ENCODE measurements at places on chromosomes 1 and 21.

DNA sequence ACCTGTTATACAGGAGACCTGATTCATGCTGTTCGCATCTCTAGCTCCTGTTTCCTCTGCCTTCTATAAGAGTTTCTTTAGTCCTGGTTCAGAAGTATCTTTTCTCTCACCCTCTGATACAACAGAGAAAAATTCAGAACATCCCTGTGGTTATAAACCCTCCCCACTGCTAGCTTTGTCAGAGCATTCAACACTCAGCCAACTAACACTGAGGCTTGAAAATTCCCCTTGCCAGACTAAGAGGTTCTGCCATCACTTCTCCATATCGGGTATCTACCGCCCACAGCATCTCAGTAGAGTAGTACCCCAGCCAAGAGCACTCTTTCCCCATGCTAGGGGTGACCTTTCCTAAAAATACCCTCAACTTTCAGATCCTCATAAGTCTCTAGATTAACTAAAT is 19.6 kb upstream of the PIK3R3 start:
- no peak for DNase-seq

DNA sequence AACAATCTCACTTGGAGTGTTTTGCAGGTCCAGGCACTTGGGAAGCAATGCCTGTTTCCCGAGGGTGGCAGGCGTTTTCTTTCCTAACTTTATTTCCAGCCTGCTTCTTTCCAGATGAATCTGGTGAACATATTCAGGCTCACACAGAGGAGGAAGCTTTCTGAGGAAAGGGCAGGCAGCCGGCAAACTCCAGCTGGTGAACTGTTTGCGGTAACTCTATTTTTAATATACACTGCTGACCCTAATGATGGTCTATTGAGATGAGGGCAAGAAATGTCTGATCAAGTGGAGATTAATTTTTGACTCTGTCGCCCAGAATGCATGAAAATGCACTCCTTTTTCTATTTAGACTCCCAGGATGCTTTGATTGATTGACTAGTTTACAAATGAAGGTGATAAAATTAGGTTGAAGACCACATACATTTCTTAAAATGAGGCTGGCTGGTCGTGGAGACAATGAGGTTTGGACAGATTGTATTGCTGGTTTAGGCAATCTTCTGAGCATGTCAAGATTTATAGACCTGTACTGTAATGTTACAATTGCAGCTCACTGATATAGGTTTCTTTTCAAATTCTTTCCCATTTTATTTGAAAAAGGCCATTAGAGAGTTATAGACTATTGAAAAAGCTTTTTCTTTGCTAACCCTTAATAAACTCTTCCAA is 153.8 kb downstream of the ATG4C start:
- peak; percentile 8 for DNase-seq

GRCh38 chr1:53895421-53895820 is 1.4 kb downstream of the DIO1 start:
- DNase-seq, result no peak

- no peak for DNase-seq
Measured at GRCh38 chr1:39431927-39432326, 59.5 kb upstream of the BMP8A start.

GRCh38 chr1:205578780-205579571 is 52.8 kb downstream of the ELK4 start:
- DNase-seq, result no peak

DNA sequence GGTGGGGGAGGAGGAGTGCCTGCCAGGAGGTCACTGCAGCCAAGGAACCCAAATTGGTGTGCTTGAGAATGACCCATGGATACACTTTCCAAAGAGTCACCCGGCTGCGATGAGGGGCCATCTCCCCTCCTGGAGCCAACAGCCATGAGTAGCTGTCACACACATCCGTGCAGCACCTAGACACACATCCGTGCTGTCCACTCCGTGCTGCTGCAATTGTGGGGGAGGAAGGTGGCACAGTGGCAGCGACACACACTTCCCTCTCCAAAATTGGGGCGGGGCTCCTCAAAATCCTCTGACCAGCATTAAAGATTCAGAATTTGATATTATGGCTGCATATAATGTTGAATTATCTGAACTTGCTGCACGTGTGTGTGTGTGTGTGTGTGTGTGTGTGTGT is 15.8 kb downstream of the TP73 start:
- no peak for DNase-seq

DNA sequence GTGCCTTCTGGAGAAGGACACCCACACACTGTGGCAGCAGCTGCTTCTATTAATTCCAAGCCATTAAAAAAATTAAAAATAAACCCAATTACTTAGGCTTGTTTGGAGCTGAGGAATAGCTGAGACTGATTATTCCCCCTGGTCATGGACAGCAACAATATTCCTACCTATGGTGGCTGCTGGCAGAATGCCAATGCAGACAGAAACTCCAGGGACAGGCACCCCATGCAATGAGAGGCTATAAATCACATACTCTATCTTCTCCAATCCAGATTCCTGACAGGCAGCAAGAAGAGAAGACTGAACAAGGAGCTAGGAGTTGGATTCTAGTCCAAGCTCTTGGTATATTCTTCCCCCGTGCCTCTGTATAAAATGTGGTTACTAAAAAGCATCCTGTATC is 275.4 kb upstream of the BEND5 start:
- no peak for DNase-seq

GRCh38 chr1:16441282-16441665 is 750 bp downstream of the NECAP2 start:
- no peak for DNase-seq

- DNase-seq, result no peak
Measured at GRCh38 chr1:36305915-36306209, 306 bp upstream of the SH3D21 start.

DNA sequence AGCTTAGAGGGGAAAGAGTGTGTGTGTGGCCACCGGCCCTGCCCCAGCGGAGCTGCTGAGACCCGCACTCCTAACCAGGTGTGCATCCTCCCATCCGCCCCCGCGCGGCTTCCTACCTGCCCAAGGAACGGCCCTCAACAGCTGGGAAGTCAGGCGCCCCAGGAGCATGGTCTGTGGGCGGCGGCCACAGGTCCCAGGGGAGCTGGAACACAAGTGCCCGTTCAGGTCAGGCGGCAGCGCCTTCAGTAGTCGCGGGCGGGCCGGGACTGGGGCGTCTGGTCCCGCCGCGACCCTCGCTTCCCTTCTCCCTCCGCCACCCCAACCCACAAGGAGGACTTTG is 448 bp downstream of the AURKAIP1 start:
- peak; percentile 41 for DNase-seq

DNA sequence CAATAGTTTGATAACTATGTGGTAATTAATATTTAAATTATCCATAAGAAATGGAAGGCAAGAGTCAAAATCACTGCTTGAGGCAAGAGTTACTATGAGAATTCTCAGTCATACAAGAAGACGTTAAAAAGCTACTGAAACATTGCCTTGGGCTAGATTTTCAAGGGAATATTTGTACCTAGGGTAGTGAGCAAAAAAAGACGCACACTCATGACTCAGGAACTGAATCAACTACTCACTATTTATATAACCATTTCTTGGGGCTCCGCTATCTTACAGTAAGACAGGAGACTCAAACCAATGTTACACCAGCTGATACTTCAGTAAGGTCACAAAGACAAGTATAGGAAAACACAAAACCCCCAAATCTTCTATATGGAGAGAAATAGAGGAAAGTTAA is 151.5 kb upstream of the RNPC3 start:
- DNase-seq, result no peak

- no peak for DNase-seq
Measured at GRCh38 chr1:87439821-87440220, 111.1 kb downstream of the LMO4 start.

DNA sequence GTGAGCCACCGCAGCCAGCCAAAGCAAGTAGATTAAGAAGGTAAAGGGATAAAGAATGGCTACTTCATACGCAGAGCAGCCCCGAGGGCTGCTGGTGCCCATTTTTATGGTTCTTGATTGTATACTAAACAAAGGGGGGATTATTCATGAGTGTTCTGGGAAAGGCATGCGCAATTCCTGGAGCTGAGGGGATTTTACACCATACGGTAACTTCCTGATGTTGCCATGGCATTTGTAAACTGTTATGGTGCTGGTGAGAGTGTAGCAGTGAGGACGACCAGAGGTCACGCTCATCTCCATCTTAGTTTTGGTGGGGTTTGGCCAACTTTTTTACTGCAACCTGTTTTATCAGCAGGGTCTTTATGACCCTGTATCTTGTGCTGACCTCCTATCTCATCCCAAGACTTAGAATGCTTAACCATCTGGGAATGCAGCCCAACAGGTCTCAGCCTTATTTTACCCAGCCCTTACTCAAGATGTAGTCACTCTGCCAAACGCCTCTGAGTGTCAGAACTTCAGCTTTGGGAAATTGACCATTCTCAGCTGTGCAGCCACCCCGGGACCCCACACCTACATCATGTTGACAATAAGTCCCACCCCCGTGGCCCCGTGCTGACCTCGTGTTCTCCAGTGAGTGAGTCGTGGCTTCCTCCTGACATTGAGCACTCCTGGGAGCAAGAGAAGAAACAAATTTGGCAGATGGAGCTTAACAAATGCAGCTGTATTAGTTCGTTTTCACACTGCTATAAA is 149.4 kb upstream of the COL6A1 start:
- no peak for DNase-seq

DNA sequence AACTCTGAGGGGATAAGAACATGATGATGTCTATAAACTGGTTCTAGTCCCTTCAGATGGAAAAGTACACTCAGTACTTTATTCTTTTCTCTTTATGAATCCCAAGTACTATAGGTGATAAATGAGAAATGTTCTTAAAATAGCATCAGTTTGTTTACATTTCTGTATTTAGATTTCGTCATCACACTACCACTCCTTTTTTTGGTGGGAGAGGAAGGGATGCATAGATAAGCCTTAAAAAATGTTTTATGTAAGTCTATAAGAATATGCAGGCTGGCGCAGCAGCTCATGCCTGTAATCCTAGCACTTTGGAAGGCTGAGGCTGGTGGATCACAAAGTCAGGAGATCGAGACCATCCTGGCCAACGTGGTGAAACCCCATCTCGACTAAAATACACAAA is 144.8 kb downstream of the USP25 start:
- DNase-seq, result no peak

GRCh38 chr1:115188680-115189395 is 99.5 kb upstream of the TSPAN2 start:
- no peak for DNase-seq

- no peak for DNase-seq
Measured at GRCh38 chr1:169364948-169365347, 2.6 kb downstream of the NME7 start.

Measured in muscle of leg (tissue), 16 donors.